Renal cortical epithelial cell (primary cell): ENCODE measurements at places on chromosomes 2 and 18. TPM values are rescaled to one million over a fixed set of nuclear protein-coding genes. Genes with fewer than 3 reads are reported as not detected.
A peak's percentile ranks its signal among the peaks of the same experiment; 100 is the strongest.

DNA sequence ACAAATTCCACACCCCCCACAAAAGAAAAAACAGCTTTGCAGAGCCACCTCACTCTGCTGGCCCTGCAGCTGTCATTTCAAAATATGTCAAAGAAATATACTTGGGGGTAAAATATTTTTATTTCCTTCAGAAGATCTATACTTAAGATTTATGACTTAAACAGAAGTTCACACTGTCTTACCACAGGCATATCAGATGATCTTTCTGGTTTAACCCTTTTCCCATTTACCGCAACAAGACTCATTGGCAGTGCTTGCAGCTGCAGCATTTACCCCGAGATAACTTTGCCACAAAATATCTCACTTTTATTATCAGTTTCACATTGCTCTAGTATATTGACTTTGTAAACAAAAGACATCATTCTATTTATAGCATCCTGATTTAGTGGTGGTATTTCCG lies 21.6 kb upstream of the SLC35G4 start:
- DNase-seq = no peak

DNA sequence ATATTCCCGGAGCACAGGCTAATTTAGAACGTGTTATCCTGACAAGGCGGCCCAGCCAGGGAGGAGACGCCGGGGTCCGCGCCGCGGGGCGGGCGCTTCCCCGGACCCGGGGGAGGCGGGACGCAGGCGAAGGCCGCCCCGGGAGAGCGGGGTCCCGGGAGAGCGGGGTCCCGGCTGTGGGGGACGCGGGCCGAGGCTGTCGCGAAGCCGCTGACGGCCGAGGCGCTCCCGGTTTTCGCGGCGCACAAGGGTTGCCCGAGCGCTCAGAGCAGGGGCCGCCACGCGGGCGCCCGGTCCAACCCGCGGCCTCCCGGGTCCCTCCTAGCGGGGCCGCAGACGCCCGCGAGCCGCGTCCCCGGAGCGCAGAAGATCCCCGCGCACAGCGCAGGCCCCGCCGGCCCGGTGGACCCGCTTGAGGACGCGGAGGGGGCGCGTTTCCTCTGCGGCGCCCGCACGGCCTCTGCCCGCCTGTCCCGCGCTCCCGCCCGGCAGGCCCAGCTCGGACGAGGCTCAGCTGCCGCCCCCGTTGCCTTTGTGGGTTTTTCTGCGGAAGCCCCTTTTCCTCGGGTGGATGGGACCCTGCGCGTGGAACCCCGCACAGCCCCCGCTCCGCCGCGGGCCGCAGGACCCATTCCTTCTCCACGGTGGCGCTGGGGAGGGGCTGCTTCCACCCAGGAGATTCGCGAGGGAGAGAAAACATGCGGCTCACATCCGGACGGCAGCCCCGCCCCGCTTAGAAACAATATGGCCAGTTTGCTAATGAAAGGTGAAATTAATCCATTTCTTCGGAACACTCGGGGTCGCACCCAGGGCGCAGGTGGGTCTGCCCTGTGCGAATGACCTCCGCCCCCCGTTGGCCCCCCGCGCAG lies 9.6 kb upstream of the KCNG2 start:
- DNase-seq = no peak

DNA sequence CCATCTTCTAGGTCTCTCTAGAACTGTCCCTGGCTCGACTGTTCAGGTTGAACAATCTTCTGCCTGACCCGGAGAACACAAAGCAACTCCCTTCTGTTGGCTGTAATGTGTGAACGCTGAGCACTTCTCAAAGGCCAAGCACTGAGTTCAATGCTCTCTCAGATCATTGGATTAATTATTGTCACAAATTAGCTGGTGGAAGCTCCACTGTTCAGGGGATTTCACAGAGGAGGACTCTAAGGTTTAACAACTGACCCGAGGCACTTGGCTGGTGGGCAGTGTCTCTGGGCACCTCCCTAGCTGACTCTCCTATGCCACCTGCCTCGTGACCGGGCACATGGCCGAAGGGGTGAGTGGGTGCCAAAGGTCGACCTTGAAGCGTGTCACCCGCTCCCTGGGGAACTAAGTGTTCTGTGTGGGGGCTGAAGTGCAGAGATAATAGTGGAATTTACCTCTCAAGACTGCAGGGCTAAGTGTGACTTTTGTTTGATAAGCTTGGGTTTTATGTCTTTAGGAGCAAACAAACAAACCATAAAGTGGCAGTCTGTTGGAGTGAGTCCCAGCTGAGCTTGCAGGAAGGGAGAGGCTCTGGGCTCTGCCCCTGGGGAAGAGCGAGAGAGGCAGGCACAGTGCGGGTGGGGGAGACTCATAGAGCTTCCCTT lies 64.8 kb downstream of the BCL2L11 start:
- DNase-seq = peak; percentile 84

DNA sequence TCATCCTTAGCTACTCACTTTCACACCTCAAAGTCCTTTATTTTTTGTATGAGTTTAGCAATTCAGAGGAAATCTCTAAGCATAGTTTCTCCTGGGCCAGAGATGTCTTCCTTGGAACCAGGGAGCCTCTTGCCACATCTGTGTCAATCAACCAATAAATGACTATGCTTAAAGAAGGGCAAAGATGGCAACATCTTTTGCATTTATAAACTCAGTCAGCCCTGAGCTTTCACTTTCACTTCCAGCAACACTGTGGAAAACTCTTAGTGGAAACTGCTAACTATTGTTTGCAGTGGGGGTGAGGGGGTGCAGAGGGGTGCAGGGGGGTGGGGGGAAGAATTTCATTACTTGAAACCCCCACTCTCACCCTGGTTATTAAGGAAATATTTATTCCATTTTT lies 3.4 kb downstream of the ACVR1C start:
- peak; percentile 25 for DNase-seq

DNA sequence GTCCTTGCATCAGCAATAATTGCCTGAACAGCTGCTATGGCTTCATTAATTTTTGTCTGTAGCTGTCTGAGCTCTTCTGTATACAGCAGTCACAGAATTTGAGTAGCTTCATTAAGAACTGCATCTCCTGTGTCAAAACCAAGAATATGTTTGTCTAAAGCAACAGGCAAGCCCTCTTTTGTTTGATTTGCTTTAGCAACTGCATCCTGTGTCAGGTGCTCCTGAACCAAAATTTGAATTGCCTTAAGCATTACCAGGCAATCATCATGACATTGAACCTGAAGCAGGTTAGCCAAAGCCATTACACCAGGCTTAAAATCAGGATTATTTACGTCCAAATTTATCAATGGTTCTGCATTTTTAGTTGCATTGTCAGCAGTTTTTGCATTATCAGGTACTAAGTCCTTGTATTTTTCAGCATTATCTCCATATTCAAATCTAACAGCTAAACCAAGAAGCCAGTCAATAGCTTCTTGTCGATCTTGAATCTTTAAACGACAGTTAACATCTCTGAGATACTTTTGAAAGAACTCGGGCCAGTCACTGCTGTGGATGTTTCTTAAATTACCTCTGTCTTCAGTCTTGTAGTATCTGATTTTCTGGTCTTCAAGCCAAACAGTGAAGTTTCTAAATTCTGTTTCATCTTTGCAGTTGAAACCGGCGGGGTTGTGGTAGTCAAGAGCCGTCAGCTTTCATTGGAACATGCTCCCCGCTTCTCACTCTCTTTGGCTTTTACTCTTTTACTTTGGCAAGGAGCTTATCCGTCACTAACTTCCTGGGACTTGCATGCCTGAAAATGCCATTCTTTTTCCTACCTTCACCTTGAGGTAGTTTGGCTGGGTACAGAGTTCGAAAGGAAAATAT lies 42.2 kb downstream of the MERTK start:
- DNase-seq = no peak

- no peak for DNase-seq
Measured at GRCh38 chr2:168147830-168148794, 99.3 kb downstream of the STK39 start.

- no peak for DNase-seq
Measured at GRCh38 chr2:65558743-65559142, 126.3 kb upstream of the SPRED2 start.

DNA sequence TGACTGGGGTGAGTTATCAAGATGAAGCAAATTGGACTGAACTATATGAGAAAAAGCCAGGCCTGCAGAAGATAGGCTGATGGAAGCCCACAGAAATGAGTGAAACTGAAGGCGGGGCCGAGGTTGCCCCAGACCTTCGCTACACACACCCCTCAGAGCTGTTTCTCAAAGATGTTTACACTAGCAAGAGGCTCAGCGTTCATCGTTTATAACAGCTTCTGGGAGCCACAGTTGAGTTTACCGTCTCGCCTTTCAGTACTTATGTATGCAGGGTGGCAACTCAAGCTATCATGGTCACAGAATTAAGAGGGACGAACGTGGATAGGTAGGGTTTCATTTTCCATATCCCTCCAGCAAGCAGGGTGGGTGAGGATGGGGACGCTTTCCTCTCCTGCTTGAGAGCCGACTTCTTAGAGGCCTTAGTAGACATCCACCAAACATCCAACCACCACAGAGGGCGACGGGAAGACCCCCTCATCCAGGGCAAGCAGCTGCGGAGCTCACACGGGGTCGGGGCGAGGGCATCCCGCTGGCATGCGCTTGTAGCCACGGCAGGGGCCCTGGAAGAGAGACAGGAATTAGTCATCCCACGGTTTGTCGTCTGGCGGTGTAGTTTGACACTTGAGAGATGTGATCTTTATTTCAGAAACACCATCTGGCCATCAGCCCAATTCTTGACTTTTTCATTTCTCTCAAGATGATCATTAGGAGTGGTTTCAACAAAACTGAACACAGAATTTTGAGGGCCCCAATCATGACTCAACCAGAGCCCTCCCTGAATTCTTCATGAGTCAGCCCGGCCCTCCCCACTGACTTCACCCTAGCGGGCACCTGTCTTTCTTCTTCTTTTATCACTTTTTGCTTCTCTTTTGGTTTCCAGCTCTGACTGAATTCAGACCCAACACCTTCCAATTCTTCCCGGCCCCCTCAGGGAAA lies 109.1 kb upstream of the CTDP1 start:
- no peak for DNase-seq

Gene SERPINB7
- 0.25 and 28.0 TPM in 2 replicates for total RNA-seq

Gene LAMA3
- 70.9 and 246 TPM in 2 replicates for total RNA-seq

Gene PAX8
- total RNA-seq = 86.5 and 273 TPM in 2 replicates

Gene LIPG
- total RNA-seq = 61.1 and 61.4 TPM in 2 replicates
